HFF-Myc (cell line): ENCODE measurements at places on chromosomes 3 and 15.

DNA sequence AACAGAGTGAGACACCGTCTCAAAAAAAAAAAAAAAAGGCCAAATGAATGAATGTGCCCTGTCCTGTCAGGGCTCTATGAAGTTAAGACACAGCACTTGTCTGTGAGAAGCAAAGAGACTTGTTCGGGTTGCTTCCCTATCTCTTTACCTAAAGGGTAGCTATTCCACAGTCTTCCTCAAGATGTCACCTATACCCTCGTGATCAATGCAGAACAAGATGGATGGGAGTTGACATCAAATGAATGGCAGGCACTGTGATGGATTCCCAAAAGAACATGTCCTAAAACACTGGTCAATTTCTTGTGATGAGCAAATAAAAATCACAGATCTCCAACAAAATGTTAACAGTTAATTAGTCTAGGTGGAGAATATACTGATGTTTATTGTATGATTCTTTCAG is 9.5 kb downstream of the TADA3 start:
- no peak for DNase-seq

GRCh38 chr15:29533647-29534046 is 264.0 kb upstream of the NSMCE3 start:
- no peak for DNase-seq

DNA sequence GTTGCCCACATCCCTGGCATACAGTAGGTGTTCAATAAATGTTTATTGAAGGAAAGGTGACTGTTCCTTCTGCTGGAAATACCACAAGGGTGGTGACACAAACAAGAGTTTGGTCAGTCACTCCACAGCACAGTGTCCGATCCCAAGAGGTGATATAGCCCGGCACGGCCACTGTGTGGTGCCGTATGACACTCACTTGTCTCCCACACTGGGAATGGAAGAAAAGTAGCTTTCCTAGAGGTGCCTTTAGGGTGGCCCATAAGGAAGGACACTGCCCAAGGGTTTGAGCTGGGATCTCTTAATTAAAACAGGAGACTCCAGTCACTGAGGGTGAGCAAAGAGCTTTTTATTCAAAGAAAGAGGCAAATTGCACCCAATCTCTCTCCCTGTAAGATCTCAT is 40.5 kb downstream of the TGM4 start:
- DNase-seq = no peak

DNA sequence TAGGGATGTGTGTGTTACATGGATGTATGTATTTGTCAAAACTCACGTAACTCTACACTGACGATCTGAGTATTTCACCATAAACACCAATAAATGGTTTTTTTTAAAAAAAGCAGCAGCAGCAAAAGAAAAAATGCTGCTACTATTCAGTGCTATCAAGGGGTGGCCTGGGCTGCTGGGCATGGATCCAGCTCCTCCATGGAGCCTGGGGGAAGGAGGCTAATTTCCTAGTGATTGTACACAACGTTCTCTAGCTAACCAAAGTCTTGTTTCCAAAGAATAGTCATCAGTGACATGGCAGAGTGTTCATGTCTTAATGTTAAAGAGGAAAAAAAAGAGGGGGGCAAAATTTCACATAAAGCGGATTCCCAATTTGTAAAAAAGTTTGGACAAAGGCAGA is 29.0 kb downstream of the POMGNT2 start:
- DNase-seq = no peak

DNA sequence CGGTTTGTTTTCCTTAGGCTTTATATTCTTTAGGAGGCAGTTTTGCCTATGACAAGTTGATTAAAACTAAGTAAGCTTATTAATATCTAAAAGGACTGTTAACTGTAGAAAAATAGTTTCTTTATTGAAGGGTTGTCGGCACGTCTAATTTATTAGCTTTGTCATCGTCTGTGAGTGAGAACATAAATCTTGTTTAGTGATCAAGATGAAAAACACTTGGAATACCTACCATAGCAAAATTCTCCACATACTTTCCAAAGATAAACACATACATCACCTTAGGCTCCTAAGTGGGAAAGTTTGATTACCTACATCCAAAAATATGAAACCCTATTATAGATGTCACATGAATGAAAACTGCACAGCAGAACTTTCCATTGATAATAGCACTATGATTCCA is 139.1 kb upstream of the BNIP2 start:
- no peak for DNase-seq

DNA sequence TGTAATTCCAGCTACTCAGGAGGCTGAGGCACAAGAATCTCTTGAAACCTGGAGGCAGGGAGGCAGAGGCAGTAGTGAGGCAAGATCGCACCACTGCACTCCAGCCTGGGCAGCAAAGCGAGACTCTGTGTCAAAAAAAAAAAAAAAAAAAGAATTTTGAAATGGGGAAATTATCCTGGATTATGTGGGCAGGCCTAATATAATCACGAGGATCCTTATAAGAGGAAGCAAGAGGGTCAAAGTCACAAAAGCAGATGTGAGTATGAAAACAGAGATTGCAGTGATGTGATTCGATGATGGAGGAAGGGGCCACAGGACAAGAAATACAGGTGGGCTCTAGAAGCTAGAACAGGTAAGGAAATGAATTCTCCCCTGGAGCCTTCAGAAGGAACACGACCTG is 159.6 kb downstream of the LEKR1 start:
- no peak for DNase-seq

DNA sequence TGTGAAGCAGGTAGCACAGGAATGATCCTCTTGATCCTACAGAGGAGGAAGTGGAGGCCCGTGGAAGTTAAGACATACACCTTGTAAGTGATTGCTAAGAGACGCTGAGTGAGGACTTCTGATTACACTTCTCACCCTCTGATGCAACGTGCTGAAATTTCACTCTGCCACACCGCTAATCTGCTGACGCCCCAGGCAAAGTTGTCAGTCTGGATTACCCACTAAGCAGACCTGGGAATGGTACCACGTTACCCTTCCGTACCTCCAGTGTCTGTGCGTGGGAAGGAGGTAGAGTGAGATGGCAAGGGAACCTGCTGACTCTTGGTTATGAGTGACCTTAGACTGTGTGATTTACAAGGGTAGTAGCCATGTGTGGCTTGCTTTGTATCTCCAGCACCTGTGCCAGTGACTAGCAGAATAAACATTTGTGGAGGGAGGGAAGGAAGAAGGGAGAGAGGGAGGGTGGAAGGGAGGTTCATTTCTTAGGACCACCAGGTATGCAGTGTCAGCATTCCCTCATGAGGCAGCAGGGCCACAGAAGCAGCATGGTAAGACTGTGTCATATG is 115.0 kb downstream of the ALDH1A2 start:
- DNase-seq = no peak

DNA sequence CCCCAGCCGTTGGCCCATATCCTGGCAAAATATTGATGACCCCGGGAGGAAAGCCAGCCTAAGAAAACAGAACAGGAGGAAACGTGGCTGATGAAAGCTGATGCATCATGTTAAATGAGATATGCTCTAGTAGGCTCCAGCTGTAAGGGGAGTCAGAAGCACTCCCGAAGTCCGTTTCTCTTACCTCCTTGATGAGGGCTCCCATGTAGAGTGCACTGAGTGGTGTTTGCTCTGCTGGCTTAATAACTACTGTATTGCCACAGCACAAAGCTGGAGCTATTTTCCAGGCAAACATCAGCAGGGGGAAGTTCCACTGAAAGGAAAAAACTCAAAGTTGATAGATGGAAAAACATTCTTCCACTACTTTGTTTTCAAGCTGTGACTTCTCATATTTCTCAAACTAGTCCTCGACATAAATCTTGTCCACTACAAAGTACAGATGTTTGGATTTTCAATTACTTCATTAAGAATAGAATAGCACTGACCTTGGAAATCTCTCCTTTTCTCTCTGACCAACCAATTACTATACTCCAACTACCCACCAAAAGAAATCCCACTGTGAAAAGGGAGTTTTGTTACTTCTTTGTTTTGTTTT is 72.7 kb downstream of the ALDH1A2 start:
- DNase-seq = no peak

- no peak for DNase-seq
Observed at GRCh38 chr3:152376351-152377183, 107.8 kb downstream of the MBNL1 start.

DNA sequence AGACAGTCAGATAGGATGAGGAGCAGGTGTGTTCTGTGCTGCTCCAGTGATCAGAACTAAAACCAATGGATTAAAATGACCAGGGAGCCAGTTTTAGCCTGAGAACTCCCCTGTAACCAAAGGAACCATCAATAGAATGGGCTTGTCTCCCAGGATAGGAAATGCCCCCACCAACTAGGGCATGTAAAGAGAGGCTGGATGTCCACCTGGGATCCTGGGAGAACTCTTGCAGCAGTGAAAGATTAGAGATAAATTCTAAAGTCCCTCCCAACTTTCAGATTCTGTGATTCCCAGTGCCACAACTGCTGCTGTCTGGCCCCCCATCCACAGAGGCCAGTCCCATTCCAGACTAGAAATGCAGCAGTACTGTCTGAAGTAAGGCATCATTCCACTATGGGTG is 33.8 kb downstream of the HDC start:
- DNase-seq = no peak

DNA sequence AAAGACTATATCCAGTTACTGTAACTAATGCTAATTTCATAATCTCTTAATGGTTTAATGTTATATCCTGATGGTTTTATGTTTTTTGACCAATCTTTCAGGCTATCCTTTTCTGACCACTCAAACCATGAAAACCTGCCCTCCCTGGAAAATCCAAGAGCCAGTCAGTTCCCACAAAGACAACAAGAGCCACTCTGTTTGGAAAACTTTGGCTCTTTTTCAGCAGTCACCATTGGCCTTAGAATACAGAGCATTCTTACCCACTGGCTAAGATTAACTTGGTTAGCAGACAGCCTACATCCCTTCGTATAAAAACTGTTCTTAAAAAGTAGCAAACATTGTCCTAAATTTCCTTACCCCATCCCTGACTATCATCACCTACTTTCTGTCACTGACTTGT is 32.9 kb downstream of the ALCAM start:
- DNase-seq = no peak

GRCh38 chr15:67035886-67036285 is 29.5 kb upstream of the SMAD3 start:
- DNase-seq = peak; percentile 64

DNA sequence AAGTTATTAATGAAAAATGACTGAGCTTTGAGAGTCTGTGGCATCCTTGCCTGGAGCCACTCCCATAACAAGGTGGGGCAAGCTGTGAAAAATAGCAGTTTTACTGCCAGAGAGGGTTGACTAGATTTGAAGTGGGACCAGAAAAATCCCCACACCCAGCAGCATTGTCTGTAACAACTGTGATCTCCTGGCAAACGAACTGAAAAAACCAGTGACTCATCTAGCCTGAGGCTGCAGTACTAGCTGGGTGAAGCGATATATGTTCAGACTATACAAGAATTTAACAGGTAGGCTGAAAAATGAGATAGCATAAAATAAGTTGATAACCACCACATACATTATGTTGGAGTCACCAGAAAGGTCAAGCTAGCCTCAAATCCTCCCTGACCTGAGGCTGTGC is 64.0 kb downstream of the DPH6 start:
- DNase-seq = peak; percentile 80

- DNase-seq = no peak
Observed at GRCh38 chr3:73601011-73601410, 23.7 kb downstream of the PDZRN3 start.

DNA sequence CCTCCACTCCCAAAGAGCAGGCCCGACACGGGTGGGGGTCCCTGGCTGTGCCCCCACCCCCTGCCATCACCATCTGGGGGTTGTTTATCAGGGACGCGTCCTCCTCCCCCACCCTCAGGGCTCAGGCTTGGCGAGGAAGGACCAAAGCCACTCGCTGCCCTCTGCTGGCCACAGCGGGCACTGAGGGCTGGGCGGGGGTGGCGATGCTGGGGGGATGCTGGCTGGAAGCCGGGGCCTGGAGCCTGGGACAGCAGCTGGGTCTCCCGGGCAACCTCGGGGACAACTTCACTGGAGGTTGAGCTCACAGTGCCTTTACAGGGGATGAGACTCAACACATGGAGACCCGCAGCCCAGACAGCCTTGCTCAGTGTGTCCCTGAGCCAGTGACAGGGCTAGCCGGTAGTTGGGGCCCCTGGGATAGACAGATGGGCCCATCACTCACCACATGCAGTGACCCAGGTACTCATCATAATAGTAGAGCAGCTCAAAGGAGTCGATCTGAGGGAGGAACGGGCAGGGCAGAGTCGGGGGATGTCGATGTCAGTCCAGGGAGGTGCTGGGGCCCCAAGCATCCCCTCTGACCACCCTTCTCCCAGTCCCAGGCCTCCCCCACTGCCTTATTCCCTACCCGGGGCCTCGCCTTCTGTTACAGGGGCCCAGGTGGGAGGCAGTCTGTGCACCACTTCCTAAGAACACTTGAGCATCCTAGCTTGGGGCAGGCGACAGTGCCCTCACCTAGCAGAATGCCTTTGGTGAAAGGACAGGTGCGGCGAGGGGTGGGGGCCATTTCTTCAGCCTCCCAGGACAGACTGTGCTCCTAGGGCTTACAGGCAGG is 5.9 kb upstream of the CALML4 start:
- DNase-seq = no peak

DNA sequence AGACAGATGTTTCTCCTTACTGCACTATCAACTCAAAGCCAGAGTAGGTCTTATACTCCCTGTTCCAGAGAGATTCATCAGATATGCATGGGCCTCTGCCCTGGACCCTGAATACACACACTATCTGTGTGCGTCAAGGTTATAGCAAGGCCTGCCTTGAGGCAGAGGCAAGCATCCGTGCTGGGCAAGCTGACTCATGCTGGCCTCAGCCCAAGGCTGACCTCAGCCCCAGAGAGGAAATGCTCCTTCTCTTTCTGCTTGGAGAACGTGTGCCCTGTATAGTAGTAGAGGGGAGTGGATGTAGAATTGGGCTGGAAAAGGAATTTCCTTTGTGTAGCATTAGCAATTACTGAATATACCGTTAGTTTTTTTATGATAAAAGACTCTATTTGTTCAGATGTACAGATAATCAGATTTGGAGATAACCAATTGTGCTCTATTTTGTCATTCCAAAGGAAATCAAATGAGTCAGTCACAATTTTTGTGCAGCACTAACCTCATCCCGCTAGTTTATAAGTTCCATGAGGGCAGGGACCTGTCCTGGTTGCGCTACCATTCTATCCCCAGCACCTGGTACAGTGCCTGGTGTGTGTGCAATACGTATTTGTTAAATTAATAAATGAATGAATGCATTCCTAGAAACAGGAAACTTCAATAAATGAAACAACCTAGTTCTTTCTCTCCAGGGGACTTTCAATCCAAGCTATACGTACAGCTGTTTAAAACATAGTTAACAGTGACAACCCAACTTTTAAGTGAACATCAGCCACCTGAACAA is 13.3 kb upstream of the PAQR9 start:
- peak; percentile 86 for DNase-seq

DNA sequence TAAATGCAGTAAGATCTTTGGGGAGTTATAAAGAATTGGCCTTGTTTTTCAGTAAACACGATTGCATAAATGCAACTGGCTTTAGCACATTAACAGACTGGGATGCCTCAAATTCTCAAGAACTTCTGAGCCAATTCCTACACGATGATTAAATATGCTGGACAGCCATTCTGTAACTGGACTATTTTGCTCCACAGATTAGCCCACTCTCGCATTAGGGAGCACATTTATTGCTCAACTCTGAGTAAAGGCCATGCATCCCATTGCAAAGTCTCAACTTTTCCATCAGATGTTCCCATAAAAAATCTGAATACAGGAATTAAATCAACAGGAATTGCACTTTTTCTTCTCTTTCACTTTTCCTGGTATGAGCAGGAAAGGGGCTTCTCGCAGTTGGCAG is 66.7 kb upstream of the PRICKLE2 start:
- DNase-seq = no peak

GRCh38 chr3:186132487-186132886 is 23.6 kb upstream of the ETV5 start:
- DNase-seq = no peak
